Activated effector memory CD4-positive, alpha-beta T cell treated with Interleukin-2 at 50 U/mL for 16 hours (primary cell): ENCODE measurements at places on chromosomes 5 and 9.

DNA sequence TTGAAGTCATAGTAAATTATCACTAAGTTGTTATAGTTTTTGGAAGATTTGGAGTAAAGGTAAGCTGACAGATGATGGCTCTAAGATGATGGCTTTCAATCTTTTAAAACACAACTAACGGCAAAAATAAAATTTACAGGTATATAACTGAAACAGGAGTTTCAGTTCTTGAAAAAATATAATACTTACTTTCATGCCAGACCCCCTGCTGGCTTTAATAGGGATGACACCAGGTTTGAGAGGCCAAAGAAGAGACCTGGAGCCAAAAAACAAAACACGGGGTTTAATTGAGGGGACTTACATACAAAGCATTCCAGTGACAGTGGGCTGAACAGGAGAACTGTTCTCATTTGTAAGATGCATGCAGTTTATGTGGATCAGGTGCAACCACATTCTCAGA, 301.7 kb upstream of the PCSK5 start:
- no peak for DNase-seq

DNA sequence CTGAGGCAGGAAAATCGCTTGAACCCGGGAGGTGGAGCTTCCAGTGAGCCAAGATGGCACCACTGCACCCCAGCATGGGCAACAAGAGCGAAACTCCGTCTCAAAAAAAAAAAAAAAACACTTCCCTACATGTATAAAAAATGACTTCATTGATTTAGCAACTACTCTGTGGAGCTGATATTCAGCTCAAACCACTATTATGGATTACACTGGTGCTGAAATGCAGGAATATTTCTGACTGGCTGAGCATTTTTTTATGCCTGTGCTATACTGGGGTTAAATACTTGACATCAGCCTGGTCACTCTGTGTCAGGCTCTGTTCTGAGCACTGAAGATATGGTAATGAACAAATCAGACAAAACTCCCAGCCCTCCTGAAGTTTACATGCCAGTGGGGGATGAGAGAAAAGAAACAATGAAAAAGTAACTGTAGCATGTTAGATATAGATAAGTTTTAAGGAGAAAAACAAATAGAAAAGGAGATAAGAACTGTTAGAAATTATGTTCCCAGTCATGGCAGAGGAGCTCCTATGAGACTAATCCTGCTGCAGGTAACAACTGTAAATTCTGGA, 22.6 kb upstream of the TTC39B start:
- DNase-seq, result no peak

GRCh38 chr5:159581502-159582249, 251.4 kb upstream of the IL12B start:
- no peak for DNase-seq

DNA sequence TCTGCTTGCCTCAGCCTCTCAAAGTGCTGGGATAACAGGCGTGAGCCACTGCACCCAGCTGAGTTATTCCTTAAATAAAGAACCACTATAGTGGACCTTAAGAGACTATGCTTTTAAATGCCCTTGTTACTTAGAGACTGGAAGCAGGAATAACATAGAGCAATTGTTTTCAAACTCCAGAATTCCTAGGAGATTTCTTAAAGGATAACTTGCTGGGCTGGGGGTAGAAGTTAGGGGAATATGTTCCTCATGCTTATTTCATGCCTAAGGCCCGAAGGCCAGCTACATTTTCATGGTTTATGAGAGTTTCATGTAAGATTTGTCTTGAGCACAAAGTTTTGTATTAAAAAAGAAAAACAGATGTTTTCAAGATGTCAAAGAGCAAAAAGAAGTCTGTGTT, 48.2 kb downstream of the CSNK1A1 start:
- no peak for DNase-seq

GRCh38 chr5:133370036-133370831, 242.1 kb downstream of the FSTL4 start:
- no peak for DNase-seq

DNA sequence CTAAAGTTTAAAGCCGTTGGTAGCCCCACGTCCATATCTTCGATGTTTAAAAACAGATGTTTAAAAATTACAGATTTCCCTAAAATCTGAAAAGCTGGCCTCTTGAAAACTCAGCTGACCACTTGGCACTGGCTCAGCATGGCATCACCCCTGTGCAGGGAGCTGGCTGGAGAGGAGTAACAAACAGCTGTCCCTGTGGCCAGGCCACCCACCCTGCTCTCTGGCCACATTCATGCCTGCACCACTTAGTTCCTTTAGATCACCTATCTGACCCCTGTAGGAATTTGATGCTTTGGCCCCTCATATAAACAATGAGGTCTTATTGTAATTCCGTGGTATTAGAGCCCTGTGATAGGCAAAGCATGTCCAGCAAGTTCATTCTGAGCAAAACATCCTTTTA, 107.5 kb downstream of the FRMD3 start:
- DNase-seq, result no peak

DNA sequence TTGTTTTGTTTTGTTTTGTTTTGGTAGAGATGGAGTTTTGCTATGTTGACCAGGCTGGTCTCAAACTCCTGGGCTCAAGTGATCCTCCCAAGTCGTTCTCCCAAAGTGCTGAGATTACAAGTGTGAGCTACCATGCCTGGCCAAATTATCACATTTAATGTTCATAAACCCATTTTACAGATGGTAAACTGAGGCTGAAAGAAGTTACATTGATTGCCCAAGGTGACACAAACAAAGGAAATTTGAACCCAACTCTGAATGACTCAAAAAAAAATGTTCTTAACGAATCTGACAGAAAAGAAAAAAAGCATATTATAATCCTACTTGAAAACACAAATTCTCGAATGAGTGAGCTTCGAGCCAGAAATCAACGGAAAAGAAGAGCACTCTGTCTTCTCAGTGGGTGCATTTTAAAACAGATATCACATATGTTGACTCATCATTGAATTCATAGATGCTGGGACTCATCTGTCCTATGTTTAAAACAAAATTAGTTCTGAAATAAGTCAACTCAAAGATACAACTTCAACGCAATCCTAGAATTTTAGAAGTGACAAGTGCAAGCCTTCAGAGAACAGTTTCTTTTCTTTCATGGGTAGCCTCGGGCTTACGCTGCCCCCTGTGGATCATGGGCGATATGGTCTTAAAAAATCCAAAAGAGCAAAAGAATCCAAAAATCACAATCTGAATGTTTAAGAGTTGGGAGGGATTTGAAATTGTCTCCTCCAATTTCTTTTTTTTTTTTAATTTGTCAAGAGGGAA, 28.4 kb downstream of the TIMD4 start:
- DNase-seq, result peak; percentile 15

GRCh38 chr5:170219615-170220014, 13.2 kb upstream of the C5orf58 start:
- DNase-seq, result no peak

- no peak for DNase-seq
These were observed 248.3 kb downstream of the GADD45G start for GRCh38 chr9:89853161-89853560.

DNA sequence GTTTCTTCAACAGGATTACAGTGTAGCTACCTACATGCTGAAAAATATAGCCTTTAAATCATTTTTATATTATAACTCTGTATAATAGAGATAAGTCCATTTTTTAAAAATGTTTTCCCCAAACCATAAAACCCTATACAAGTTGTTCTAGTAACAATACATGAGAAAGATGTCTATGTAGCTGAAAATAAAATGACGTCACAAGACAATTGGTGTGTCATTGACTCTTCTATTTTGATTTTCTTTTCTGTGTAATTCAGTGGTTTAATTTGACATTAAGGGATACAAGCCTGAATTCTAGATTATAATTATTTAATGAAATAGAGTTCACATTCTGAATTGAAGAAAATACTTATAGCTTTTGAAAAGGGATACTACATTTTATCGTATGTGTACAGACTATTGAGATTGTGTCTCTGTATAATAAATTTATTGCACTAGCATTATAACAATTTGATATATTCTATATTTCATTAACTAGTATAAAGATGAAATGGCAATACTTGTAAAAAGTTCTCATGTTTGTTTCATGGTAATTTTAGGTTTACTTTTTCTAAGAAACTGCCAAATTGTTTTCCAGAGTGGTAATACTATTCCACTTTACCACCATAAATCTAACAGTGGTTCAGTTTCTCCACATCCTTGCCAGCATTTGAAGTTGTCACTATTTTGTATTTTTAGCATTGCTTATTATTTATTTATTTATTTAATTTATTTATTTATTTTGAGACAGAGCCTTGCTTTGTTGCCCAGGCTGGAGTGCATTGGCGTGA, 18.7 kb downstream of the ANXA1 start:
- DNase-seq, result no peak

DNA sequence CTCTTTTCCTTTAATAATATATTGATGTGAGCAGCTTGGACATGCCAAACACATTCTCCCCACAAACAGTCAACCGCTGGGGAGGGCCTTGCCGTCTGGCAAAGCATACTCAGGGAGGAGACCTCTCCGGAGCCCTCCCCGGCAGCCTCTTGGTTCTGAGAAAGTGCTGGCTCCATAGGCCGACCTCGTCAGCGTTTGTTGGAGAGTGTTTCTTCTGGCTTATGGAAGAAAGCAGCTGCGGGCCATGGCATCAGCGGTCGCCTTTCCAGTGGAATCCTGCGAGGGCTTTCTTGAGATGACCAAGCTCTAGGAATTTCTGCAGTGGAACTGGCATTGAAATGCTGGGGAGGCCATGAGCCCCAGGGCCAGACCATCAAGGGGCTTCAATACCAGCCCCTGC, 405.7 kb upstream of the IRX4 start:
- no peak for DNase-seq

- no peak for DNase-seq
These were observed 180.9 kb upstream of the DAP start for GRCh38 chr5:10941900-10942299.

- peak; percentile 44 for DNase-seq
These were observed 15.7 kb downstream of the SQSTM1 start for GRCh38 chr5:179836225-179837019.

DNA sequence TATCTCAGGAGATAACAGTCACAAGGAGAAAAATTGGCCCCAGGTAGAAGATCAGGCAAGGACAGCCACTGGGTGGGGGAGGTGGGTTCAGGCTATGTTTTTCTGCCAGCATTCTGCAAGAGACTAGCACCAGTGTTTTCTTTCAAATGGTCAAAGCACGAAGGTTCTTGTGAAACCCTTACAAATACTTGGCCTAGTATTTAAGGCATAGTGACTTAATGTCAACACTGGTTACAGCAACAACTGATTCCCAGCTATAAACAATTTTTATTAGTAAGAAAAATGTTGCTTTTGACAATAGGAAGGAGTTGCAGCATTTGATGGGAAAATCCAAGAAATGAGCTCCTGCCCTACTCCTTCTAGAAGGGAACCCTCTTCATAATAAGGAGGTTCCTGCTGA, 349.6 kb downstream of the SLIT3 start:
- no peak for DNase-seq

GRCh38 chr9:127162046-127162863, 39.8 kb upstream of the ANGPTL2 start:
- DNase-seq, result no peak

GRCh38 chr5:164296603-164297080, 791.2 kb downstream of the MAT2B start:
- DNase-seq, result no peak

DNA sequence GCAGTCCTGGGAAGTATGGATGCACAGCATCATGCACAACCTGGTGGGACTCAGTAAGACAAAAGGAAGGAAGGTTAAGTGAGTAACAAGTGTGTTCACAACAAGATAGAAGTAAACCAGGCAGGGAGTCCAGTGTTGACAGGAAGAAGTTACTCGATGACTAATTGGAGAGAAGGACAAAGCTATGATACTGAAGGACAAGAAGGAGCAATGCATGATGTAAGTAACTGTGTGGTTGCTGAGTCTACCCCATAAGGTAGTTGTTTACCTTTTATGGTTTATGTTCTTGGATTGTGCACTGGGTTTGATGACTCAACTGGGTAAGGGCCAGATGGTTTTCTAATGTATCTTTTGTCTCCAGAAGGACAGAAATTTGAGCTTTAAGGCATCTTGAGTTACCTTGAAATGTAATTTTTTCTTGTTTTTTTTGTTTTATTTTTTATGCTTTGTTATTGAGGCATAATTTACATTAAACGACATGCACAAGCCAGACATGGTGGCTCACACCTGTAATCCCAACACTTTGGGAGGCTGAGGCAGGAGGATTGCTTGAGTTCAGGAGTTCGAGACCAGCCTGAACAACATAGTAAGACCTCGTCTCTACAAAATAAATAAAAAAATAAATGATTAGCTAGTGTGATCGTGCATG, 89.2 kb upstream of the CAST start:
- DNase-seq, result no peak

DNA sequence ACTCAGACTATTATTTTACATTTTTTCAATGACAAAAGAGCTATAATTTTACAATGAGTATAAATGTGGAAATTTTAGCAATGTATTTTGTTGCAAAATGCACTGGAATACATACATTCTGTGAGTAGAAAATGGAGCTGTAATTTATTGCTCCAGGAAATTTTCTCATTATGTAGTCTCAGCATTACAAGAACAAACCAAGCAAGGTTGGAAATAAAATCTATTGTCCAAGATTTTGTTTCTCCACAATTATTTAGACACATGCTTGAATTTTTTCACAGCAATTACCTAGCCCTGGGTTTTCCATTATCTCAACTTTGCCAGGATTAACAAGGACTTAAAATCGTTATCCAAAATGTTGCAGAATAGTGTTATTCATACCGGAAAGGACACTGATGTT, 820.1 kb downstream of the CDH12 start:
- DNase-seq, result no peak

- DNase-seq, result no peak
These were observed 64.7 kb downstream of the MEF2C start for GRCh38 chr5:88818296-88818695.

DNA sequence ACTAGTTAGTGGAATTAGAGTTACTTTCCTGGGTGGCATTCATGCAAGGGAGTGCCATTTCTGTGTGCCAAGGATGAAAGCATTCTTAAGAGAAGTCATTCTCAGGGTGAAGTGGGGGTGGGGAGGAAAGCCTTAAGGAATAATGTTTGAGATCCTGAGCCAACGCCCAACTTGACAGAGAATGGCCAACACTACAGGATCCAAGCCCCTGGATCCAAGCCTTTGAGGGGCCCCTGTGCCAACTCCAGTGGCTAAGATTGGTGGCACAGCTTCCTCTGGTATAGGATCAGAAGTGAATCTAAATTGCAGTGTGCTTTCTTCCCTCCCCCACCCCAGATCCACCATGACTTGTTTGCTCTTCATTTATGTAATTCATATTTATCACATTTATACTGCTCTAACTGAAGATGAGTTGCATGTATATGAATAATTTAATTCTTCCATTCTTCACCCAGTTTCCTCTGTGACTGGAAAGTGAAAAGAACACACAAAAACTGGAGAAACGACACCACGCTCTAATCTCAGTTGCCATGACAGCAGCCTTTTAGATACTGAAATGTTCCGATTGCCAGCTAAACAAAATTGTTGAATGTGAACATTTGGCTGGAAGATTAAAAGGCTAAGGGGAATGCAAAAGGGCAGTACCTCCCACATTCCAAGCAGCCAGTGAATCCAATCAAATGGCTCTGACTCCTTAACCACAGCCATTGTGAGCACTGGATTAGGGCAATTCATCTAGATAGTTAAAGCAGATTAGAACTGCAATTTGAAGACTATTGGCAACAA, 4.5 kb downstream of the ZNF608 start:
- DNase-seq, result no peak
